ENCODE measurements at places on chromosomes 16 and 17.

DNA sequence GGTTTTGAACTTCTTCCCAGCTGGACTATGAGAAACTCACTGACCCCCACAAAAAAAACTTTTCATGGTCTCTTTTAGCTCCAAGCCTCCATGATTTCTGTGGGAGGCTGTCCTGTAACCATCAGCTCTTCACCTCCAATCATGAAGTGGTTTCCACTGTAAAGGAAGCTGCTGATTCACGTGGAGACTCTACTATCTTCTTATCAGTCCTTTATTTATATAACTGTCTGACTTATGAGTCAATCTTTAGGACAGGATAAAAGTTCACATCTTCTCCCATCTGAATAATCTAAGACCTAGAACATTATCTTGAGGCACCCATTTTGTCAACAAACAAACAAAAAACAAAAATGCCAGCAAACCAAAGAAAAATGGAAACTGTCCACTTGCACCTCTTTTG, 409.9 kb downstream of the SLC39A11 start:
- no peak for DNase-seq

- no peak for DNase-seq
These were observed 4.0 kb upstream of the CD68 start for GRCh38 chr17:7575481-7575883.

- DNase-seq: no peak
These were observed 15.1 kb downstream of the MPP3 start for GRCh38 chr17:43817826-43818225.

- no peak for DNase-seq
These were observed 10.0 kb upstream of the SKAP1 start for GRCh38 chr17:48439875-48440505.

- DNase-seq: no peak
These were observed 76.7 kb downstream of the CEP112 start for GRCh38 chr17:66115246-66115645.

- peak; percentile 83 for DNase-seq
These were observed 44.3 kb downstream of the ELAC2 start for GRCh38 chr17:12973496-12974004.

DNA sequence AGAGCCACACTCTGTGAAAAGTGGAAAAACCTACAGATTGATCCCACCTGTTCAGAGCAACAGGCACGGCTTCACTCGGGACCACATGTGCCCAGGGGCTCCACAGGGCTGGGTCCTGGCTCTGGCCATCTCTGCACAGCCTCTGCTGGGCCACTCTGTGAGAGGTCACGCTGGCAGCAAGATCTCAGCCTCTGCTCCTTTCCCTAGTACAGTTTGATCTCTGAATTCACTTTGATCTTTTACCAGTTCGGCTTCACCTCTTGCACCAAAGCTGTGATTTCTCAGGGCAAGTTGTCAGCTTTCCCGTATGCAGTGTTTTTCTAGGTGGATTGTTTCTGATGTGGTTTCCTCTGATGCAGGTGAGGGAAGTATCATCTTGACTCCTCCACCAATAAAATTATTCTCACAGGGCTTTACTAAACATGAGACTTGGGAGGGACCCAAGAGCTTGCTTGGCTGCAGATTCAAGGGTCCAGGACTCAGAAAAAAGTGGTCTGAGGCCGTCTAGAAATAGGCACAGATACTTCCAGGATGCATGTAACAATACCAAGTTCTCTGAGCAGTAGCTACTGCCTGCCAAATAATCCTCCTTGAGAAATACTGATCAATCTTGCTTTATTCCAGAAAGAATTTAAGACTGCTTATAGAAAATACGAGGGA, 24.0 kb upstream of the ALDH3A1 start:
- no peak for DNase-seq

- DNase-seq: no peak
These were observed 8.3 kb downstream of the NME3 start for GRCh38 chr16:1762879-1763520.

- DNase-seq: no peak
These were observed 274.1 kb downstream of the SEC14L1 start for GRCh38 chr17:77414811-77415400.

GRCh38 chr16:15592324-15592723, 50.6 kb downstream of the MARF1 start:
- peak; percentile 23 for DNase-seq

DNA sequence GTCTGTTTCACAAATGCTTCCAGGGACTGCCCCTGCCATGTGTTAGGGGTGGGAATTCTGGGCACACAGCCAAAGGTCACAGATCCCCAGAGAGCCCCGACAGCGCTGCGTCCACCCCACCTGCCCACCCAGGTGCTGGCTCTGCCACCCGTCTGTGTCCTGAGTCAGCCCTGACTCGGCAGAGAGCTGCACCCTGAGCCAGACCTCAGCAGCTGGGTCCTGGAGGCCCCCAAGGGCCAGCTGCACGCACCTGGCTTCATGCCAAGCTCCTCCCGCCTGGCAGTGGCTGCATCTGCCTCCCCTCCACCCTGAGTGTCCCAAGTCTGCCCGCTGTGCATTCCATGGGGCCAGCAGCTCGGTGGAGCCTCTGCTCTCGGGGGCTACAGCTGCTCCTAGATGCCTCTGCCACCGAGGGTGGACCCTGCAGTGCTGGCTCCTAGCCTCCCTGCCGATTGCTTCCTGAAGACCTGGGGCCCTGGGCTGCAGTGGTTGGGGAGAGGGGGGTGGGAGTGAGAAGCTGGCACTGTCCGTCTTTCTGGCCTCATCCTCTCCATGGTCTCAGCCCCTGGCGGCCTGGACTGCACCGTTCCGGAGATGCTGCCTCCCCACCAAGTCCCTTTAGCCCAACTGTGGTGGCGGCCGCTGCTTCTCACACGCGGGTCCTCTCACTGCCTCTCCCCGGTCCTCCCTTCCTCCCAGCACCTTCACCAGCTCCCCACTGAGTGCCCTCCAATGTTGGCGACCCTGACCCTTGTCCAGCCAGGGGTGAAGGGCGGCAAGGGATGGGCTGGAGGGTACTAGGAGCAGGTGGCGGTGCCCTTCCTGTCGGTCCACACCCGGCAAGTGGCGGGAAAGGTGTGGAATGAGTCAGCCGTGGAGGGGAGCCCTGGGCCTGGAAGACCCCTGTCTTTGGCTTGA, 3.0 kb downstream of the SECTM1 start:
- no peak for DNase-seq

DNA sequence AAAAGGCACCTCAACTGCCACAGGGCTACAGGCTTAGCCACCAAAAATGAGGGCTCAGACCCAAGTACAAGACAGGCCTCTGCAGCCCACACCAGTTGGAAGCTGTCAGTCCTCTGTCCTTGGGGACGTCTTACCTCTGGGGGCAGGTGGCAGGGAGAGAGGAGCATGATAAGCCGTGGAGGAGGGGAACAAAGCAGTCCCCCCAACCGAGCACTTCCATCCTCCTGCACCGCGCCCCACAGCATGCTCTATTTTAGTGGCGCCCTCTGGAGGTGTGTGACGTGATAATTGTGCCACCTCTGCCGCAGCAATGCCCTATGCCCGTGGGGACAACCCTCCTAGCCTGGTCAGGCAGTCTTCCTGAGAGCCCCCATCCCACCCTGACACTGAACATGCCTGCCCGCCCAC, 13.6 kb downstream of the G6PC3 start:
- DNase-seq: no peak

- DNase-seq: peak; percentile 97
These were observed 7.2 kb downstream of the SOCS7 start for GRCh38 chr17:38358586-38359513.

DNA sequence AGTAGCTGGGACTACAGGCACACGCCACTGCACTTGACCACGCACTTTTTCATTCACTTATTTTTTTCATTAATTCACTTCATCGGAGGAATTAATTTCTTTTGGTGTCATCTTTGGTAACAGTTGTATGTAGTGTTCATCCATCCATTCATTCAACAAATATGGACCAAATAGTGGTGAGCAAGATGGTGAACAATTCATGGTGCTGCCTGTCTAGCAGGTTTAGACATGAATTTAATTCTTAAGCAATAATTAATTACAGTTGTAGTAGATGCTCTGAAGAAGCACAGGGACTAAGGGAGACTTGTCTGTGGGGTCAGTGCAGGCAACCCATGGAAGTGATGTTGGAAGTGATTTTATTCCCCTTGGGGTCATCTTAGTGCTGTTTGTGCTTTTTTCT, 22.4 kb downstream of the GDE1 start:
- DNase-seq: no peak

DNA sequence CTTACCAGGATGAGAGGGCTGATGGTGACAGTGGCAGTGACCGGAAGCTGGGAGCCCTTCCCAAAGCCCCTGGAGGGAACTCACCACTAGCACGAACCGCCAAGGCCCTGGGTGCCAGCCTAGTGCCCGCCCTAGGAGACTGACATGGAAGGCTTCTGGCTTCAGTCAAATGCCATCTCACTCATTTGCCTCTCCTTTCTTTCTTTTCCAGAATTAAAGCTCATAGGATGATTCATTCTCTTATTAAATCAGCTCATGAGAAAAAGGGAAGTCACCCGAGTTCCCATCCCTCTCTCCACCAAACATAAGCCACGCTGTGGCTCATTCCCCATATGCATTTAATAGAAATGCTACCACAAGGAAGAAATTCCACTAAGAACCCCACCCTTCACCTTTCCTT, 12.1 kb downstream of the CUEDC1 start:
- DNase-seq: no peak

- no peak for DNase-seq
These were observed 22.1 kb downstream of the RFFL start for GRCh38 chr17:35041390-35041789.

GRCh38 chr17:9968881-9969280, 63.8 kb upstream of the RCVRN start:
- DNase-seq: no peak

DNA sequence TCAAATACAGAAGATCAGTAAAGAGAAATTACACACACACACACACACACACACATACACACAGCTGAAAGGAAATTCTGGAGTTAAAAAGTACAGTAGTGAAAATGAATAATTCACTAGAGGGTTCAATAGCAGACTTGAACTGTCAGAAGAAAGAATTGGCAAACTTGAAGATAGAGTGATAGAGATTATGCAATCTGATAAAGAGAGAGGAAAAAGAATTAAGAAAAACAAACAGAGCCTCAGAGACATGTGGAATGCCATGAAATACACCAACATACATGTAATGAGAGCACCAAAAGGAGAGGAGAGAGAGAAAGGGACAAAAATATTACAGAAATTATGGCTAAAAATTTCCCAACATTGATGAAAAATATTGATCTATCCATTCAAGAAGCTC, 60.7 kb downstream of the MMD start:
- no peak for DNase-seq

DNA sequence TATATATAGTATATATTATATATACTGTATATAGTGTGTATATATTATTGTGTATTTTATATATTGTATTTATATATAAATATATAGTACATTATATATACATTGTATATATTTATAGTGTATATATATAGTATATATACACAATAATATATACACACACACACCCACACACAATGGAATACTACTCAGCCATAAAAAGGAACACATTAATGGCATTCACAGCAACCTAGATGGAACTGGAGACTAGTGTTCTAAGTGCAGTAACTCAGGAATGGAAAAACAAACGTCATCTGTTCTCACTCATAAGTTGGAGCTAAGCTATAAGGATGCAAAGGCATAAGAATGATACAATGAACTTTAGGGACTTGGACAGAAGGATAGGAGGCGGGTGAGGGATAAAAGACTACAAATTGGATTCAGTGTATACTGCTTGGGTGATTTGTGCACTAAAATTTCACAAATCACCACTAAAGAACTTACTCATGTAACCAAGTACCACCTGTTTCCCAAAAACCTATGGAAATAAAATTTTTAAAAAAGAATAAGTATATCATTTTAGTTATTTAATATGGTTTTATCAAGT, 201.9 kb upstream of the CDH11 start:
- DNase-seq: no peak

DNA sequence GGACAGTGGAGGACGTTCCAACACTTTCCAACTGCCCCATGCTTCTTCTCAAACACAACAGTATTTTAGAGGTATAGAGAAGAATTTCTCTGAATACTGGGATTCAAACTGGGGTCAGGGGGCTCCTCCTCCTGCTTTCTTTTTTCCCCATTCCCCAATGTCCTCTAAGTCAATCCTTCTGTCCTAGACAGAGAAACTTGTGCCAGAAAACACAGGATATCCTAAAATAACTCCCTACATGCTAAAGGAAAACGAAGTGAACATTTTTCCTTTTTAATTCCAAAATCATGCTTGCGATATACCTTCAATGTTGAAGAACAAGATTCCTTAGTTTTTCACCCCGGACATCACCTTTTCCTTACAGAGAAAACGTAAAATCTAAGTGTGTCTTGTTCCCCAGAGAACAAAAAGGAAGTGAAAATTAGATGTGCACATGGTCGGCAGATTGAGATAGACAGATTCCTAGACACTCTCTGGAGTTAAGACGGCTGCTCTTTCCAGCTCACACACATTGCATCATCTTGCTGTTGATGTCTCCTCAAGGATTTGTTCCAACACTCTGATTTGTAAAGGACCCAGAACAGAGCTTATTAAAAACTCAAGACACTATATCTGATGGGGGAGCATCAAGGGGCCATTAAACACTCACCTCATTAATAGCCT, 228.2 kb downstream of the GRIN2A start:
- no peak for DNase-seq

DNA sequence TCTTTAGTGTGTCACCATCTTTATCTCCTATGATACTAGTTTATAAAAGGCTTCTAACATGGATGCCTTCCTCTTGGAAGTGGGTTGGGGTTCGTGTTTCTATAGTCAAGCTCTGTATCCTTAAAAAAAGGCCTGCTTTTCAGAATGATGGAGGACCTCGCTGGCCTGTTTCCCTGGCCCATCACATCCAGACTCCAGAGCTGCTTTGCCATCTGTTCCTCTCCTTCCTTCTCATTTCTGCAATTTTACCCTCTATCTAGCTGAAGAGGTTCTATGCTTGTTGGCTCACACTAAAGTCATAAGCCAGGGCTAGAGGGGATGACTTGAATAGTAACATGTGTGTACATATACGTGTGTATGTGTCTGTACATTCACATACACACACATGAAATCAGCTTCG, 450.8 kb upstream of the HSBP1 start:
- peak; percentile 89 for DNase-seq

DNA sequence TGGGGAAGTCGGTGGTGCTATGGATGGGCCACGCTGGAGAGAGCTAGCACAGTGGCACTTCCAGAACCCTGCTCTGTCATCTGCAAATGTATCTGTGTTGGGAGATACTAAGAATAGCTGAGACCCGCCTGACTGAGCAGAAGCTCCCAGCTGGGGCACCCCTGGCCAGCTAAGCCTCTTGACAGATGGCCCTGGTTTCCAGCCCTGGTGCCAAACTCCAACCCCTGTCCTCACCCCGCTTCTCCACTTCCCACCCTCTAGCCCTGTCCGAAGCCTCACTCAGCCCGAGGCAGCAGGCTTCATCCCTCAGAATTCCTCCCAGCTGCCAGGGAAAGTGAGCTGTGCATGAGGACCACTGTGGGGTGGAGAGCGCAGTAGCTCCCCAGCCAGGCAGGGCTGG, 124.4 kb downstream of the CCDC144A start:
- no peak for DNase-seq

Data from cerebellar cortex (tissue), 1 donor.